ENCODE measurements at places on chromosomes 2 and 18.

- no peak for DNase-seq
Observed at GRCh38 chr2:29718076-29718686, 203.2 kb downstream of the ALK start.

DNA sequence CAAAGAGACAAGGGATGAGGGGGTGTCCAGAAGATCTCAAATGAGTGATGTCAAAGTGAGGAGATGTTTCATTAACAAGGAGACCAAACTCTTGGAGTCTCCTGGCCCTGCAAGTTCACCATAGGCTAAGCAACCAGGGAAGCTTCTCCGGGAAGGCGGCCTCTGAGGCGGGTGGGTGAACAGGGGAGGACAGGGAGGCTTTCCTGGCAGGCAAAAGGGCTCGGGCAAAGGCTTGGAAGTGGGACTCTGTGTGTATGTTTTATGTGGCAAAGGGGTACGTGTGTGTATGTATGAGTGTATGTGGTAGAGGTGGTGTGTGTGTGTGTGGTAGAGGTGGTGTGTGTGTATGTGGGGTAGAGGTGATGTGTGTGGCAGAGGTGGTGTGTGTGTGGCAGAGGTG, 163.9 kb downstream of the DYSF start:
- no peak for DNase-seq

GRCh38 chr2:189161894-189162293, 17.7 kb downstream of the COL5A2 start:
- DNase-seq: no peak

DNA sequence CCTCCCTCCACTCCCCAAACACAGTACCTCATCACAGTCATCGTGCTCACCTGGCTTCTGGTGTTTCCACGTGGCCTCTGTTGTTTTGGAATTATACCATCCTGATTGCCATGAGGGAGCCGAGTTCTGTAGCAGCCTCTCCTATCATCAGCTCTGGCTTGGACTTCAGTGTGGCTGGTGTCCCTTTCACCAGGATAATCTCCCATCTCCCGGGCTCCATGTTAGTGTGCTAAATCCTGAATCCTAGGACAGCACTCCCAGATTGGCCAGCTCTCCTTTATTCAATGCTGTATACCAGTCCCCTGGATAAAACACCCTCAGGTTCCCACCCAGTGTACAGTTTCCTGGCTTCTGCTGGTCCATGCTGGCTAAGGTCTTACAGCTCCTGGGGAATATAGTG, 53.3 kb downstream of the LONRF2 start:
- DNase-seq: no peak

- no peak for DNase-seq
Observed at GRCh38 chr2:39178756-39179155, 57.9 kb upstream of the SOS1 start.

DNA sequence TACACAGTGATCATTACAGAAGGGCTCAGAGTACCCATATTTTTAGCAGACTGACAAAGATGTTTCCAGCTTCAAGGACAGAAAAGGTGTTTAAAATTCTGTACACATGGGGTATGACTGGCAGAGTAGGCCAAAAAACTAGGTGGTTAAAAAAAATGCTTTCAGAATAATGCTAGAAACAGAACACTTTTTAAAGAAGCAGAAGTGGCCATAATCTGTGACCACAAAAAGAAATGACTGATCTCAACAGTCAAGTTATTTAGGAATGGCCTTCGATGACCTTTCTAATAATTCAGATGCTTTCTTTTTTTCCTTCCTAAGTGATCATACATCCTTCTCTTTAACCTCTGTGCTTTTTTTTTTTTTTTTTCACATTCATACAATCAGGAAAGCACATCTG, 4.1 kb upstream of the AQP4 start:
- no peak for DNase-seq

DNA sequence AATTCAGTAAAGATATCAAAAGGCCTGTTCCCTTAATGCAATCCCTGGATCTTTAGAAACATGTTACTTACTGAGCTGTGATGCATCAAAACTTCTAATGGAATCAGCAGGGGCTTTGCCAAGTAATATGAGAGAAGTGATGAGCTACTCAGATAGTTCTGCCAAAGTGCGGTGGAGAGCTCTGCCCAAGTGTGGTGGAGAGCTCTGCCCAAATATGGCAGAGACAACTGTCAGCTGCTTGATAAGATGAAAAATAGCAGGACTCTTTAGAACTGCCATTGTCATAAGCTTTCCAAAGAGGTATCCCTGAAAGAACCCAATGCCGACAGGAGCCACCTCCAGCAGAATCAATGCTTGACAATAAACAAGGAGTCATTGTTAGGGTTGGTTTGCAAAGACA, 167.9 kb upstream of the SLC39A10 start:
- DNase-seq: no peak

DNA sequence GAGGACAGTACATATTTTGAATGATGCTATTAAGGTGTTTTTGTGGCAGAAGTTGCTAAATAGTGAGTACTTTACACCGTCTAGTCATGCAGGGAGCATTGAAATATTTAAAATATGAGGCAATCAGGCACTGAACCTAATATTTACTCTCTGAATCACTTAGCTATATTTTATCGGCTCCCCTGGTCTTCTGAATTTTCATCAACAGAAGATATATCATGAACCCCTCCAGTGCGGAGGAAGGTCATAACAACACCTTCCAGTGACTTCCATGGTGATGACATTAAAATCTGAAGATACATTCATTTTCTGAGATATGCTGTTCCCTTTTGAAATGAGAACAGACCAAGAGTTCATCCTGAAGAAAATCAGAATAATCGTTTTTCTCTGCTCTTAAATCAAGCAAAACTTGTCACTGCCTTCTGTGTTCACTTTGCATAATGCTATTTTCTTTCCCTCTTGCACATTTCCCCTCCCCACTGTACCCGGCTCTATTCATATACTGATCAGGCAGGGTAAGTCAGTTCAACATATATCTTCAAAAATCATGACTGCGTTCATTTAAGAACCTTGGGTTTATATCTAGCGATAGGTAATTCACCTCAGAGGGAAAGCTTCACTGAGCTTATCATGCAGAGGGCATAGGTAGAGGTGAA, 729.9 kb upstream of the GYPC start:
- no peak for DNase-seq

- DNase-seq: no peak
Observed at GRCh38 chr2:26752656-26753055, 11.4 kb upstream of the SLC35F6 start.

GRCh38 chr2:11329776-11330175, 14.7 kb downstream of the ROCK2 start:
- no peak for DNase-seq

- no peak for DNase-seq
Observed at GRCh38 chr2:222296311-222296741, 2.5 kb downstream of the PAX3 start.

- no peak for DNase-seq
Observed at GRCh38 chr18:44178476-44178875, 502.2 kb upstream of the SETBP1 start.

DNA sequence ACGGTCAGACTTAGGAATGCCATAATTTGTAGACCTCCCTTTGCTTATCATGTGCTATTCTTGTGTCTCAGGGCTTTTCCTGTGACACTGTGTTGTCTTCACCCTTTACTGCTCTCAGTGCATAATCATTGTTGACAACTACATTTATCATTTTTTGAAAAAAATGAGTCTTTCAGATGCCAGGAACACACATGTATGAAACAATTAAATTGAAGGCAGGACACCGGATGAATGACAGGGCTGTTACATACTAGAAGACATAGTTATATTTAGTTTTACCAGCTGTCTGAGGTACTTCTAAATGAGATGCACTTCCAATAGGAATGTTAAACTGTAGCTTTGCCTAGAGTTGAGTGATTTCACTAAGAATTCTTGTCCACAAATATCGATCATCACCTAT, 243.5 kb downstream of the LRP1B start:
- DNase-seq: no peak

DNA sequence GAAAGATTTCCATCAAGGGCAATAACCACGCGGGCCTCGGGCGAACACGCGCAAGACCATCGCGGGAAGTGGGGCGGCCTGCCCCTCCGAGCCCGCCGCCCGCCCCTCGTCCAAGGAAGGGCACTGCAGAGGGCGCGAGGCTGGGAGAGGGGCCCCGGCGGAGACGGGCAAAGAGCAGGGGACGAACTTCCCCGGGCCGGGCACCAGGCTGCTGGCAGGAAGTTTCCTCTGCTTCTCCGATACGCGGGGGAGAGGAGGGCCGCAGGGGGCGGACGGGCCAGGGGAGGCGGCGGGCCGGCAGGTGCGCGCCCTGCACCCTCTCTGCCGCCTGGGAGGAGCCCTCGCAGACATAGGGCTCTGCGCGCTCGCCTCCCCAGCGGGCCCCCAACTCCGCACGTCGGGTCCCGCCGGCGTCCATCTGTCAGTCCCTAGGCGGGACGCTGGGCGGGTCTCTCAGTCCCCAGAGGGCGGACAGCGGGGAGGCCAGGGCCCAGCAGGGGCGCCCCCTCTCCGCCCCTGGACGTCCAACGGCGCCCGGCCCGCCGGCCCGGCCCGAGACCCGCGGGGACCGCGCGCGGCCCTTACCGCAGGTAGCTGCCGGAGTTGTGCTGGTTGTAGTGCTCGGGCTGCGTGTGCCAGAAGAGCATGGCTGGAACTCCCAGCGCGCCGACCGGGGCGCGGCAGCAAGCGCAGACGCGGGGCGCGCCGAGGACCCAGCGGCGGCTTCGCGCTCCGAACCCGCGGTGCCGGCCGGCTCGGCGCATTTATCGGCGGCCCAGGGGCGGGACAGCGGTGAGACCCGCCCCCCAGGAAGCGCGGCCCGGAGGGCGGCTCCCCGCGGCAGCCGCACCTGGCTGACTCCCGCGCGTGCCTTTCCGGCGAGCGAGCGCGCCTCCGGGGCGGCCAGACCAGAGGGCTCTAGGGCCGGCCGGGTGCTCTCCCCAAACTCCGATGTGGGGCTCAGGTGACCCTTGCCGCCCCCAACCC, at the start of gene TFCP2L1:
TSS of gene TFCP2L1 (minus strand) at position 740 of the 987 bp plus-strand sequence. CDS start at position 647, 93 bp downstream.
- no peak for DNase-seq

DNA sequence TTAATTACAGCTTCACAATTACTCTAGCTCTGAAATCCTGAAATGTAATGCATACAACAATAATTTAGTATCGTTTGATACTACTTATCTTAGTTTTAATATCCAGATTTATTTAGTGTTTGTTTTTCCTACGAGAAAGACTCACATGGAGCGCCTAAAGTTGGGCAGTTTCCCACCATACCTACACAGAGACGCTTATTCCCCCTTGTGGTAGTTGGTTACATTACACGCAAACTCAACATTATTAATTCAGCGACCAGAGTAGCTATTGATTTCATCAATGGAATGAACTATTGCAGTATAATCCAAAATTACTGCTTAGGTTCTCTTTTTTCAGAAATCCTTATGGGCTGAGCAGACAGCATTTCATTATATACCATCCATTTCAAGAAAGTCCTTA, 164.0 kb upstream of the REG3G start:
- no peak for DNase-seq

GRCh38 chr2:49222975-49223528, 68.7 kb upstream of the FSHR start:
- DNase-seq: no peak

GRCh38 chr18:5879479-5879882, 15.8 kb downstream of the TMEM200C start:
- no peak for DNase-seq

- DNase-seq: no peak
Observed at GRCh38 chr2:213764849-213765248, 480.6 kb downstream of the SPAG16 start.

DNA sequence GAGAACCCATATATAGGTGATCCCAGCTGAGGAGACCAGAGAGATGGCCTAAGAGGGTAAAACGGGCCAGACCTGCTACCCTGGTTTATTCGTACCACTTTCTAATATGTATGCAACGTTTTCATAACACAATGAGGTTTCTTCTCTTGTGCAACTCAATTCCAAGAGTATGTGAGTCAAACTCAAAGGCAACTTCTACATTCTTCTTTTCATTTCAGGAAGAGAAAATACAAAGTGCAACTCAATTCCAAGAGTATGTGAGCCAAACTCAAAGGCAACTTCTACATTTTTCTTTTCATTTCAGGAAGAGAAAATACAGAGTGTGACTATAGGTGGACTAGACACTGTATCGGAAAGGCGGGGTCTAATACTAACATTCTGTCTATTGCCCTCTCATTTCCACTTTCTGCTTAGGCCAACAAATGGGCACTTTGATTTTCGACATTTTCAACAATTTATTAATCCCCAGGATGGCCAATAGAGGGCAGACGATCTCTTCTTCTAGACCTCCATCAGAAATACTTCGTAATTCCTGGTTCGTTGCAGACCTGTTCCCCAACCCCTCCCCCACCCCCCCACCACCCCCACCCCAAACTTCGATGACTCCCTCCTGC, 3.7 kb upstream of the CRIM1 start:
- no peak for DNase-seq

GRCh38 chr2:43078781-43079755, 147.3 kb downstream of the ZFP36L2 start:
- DNase-seq: no peak

GRCh38 chr2:101479328-101479727, 4.4 kb upstream of the RFX8 start:
- DNase-seq: no peak

DNA sequence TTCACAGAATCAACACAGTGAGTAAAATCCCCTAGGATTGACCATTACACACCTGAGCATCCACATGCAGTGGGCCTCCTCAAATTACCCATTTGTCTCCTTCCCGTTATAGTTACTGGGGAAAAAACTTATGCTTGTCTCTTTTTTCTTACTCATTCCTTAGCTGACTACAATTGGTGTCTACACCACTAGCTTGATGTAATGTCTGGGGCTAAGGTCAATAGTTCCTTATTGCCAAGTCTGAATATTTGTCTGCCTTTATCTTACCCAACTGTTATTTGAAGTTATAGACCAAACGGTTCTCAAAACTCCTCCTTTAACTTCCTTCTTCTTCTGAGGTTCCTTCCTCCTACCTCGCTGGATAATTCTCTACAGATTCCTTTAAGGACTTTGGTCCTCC, 41.9 kb upstream of the TMEM17 start:
- no peak for DNase-seq

DNA sequence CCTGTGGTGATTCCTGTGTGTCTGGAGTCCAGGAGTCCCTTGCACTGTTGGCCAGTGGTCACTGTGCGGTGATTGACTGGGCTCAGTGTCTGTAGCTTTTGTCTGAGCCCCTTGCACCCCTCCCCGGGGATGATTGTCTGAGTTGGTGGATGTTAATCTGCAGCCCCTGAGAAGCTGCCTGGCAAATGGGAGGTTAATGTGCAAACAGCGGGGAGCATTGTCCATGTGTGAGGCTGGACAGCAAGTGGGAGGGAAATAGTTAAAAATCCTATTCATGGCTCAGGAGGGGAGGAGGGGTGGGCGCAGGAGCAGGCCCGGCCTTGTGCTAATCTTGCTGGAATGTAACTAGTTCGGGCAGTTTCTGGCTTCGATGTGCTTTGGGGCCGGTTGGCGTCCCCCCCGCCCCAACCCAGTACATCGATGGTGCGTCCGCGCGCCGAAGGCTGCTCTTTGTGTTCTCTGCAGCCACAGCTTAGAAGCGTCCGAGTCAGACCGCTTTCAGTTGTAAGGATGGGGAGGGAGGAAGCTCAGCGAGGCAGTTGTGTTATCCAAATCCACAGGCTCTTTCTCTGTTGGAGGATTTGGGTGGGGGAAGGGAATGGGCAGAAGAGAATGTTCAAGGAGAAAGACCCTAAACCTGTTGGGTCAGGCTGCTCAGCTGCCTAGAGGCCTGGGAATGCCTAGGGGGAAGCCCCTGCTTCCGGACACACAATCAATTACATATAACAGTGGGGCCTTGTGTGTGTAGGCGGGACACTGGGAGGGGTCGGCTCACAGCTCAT, 71.8 kb downstream of the TGOLN2 start:
- DNase-seq: no peak
